H7 (cell line): ENCODE measurements at places on chromosomes 11 and 22. TPM values are rescaled to one million over a fixed set of nuclear protein-coding genes. Genes with fewer than 3 reads are reported as not detected.

The SVIP gene
- total RNA-seq: 1.8 and 3.4 TPM in 2 replicates

The IFTAP gene
- 22.3 and 26.8 TPM in 2 replicates for total RNA-seq

The DCHS1 gene
- 15.7 and 16.8 TPM in 2 replicates for total RNA-seq

DNA sequence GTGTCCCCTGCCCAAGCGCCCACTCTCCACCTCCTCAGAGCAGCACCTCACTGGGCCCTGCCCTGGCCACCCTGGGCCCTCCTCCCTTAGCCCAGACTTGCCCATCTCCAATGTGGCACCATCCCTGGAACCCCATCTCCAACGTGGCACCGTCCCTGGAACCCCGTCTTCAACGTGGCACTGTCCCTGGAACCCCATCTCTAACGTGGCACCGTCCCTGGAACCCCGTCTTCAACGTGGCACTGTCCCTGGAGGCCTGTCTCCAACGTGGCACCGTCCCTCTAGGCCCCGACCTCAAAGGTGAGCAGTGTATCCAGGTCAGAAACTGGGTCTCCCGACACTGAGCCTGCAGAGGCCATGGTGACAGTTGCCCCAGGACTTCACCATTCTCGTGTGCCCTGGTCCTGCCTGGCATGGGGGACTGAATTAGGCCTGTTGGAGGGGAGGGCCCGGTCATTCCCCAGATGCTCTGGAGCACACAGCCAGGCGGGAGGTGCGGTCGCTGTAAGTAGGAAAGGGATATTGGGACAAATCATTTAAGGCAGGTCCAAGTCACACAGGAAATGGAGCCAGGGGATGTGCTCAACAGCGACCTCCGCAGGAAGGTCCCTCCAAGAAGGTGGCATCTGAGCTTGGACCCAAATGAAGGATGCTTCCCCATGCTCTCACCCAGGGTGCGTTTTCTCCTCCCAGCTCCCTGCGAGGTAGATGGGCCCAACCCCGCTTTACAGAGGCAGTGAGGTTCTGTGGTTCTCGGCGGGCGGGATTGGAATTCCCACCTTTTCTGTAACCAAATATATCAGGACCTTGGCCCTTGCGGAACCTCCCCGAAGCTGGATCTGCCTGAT, 2.4 kb upstream of the CTSD start:
- DNase-seq: peak; percentile 83

GRCh38 chr22:46967445-46968358, 205.3 kb downstream of the TBC1D22A start:
- peak; percentile 73 for DNase-seq

DNA sequence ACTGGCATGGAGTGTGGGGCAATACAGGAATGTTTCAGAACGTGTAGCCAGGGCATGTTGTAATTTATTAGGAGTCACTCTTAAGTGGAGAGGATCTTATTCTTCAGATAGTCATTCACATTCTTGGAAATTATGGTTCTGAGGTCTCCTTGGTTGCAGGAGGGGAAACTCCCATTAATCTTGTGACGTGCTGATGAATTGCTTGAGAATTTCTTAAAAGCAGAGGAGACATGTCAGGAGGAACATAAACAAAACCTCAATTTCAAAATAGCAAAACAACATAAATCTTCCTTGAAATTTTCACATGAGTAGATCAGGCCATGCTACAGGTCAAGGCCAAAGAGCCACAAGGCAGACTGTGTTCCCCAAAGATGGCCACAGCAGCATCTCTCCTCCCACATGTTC, 50.4 kb downstream of the ADM start:
- DNase-seq: no peak

DNA sequence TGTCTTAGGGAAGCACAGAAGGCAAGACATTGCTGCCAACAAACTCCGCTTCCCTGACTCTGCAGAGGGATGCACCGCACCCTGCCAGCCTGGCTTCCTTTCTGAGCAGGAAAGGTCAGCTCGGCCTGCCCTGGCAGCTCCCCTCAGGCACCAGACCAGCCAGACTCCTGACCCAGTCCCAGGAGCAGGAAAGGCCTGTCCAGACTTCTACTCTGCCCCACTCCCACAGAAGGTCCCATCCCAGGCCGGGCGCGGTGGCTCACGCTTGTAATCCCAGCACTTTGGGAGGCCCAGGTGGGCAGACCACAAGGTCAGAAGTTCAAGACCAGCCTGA, 17.7 kb downstream of the ARRB1 start:
- no peak for DNase-seq

- DNase-seq: no peak
Measured at GRCh38 chr11:31127290-31127689, 242.2 kb downstream of the DCDC1 start.

DNA sequence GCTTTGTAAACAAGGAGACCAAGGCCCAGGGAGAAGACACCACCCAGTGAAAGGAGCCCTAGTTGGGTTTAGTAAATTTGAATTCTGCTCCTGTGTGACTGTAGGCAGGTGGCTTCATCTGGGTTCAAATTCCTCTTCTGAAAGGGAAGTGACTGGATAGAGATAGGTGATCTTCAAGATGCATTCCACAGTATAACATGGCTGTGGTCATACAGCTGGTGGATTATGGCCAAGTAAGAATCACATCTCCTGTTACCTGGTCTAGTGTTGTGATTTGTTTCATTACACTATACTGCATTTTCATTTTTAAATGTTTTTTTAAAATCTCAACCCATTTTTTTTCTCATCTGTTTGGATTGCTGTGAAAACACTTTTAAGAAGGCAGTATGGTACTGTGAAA, 58.0 kb upstream of the PICALM start:
- no peak for DNase-seq
